ENCODE measurements at places on chromosomes 11 and 22. TPM values are rescaled to one million over a fixed set of nuclear protein-coding genes. Genes with fewer than 3 reads are reported as not detected.

Gene P2RY6
- total RNA-seq: 1.1 TPM

Gene PIH1D2
- total RNA-seq: 0.56 TPM

Gene CPT1B
- total RNA-seq: 58.6 TPM

Gene C22orf42
- total RNA-seq: not detected

Gene OR51I1
- not detected for total RNA-seq

Gene MMP8
- total RNA-seq: 0.46 TPM

- DNase-seq: no peak
These were observed 111.0 kb downstream of the TMEM135 start for GRCh38 chr11:87148749-87149148.

DNA sequence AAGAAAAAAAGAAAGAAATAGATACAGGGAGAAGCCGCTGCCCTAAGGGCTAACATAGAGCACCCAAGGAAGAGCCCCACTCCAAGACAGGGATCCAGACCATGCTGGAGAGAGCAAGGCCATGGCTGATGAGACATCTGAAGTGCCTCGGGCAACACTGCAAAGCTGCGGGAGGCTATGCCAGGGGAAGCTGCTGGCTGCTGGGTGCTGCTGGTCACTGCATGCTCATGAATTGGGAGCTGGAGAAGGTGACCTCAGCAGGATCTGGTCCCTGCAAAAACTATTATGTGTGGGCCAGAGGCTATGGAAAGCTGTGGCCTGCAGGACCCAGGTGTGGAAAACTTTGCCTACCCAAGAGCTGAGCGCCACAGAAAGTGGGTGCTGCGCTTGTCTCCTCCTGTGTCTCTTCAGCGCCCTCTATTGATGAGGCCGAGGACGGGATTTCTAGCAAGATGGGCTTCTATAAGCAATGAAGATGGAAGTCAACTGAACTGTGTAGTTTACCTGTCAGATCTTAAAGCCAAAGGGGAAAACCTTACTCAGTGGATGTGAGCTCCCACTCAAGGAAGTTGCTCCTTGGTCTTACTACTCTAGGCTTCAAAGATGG is 17.3 kb upstream of the SLC29A2 start:
- peak; percentile 51 for DNase-seq

- DNase-seq: no peak
These were observed 125.7 kb downstream of the KIRREL3 start for GRCh38 chr11:126874831-126875230.

DNA sequence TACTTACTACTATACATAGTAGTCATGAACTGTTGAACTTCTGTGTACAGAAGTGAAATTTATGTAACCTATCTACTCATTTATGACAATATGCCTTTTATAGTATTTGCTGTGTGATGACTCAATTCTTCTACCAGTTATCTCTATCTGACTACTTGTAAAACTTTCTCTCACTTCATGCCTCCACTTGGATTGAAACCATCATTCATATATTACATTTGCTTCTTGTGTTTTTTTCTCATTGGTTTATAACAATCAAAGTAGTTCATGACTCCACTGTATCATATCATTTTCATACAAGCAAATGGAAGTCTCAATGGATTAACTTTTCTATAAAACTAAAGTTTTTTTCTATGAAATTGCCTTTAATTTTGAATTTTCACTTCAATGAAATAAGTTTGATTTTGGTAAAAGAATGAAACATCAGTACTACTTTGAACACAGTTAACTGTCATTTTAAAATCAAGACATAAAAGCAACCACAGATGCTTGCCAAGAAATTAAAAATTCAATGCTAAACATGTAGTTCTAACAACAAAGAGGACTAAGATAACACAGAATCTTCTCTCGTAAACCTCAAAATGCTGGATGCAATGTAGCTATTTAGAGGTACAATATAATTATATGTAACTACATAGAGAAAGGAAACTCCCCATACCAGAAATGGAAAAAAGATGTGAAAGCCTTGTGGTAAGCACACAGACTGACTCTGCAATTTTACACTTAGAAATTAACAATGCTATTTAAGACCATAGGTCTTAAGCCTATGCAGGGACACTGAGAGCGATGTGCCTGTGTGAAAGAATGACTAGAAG is 27.6 kb upstream of the EXPH5 start:
- DNase-seq: no peak

GRCh38 chr11:111978028-111978771 is 41.1 kb downstream of the DIXDC1 start:
- peak; percentile 27 for DNase-seq

GRCh38 chr11:19466314-19466713 is 225.6 kb upstream of the E2F8 start:
- no peak for DNase-seq

GRCh38 chr11:6300325-6300724 is 20.0 kb downstream of the CAVIN3 start:
- no peak for DNase-seq

DNA sequence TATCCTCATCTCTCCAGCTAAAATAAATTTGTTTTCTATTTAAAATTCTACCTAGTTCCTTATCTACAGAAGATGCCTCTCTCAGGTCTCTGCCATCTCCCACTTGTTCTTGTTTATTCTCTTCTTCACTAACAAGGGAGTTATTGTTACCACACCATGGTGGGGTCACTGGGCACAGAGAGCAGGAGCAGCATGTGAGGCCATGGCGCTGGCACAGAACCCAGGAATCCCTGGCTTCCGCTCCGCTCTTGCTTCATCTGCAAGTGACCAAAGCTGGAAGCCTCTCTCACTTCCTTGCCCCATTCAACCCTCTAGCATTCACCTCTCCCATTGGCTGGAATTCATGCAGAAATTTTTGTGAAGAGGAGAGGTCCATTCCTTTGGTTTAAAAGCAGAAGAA is 190.7 kb upstream of the NCAM1 start:
- peak; percentile 88 for DNase-seq

DNA sequence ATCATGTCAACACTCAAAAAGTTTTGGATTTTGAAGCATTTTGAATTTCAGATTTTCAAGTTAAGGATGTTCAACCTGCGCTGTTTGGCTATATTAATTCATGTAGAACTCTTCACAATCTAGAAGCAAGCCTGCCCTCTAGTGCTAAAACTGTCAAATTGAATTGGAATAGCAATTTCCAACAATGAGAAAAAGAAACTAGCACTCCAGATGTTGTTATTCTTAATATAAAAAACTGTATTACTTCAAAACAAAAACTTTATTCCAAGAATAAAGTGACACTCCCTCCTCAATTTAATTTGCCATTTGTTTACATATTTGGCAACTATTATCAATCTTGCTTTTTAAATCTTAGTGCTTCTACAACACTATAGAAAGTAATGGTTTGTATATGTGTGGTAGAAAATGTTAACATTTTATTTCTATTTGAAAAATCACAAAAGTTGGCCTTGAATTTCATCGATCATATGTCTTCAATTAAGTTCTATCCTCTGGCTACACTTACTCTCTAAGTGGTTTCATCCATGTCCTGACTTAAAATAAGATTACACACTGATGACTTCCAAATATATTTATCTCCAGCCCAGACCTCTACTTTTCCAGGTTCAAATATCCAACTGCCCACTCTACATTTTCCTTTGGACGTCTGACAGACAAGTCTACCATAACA is 36.6 kb downstream of the DCUN1D5 start:
- DNase-seq: no peak

Data from gastrocnemius medialis (tissue), 4 donors.